ENCODE measurements at places on chromosomes 2 and 18.
A peak's percentile ranks its signal among the peaks of the same experiment; 100 is the strongest.

GRCh38 chr2:176130147-176130956 lies 847 bp downstream of the HOXD8 start:
- peak; percentile 75 for DNase-seq

DNA sequence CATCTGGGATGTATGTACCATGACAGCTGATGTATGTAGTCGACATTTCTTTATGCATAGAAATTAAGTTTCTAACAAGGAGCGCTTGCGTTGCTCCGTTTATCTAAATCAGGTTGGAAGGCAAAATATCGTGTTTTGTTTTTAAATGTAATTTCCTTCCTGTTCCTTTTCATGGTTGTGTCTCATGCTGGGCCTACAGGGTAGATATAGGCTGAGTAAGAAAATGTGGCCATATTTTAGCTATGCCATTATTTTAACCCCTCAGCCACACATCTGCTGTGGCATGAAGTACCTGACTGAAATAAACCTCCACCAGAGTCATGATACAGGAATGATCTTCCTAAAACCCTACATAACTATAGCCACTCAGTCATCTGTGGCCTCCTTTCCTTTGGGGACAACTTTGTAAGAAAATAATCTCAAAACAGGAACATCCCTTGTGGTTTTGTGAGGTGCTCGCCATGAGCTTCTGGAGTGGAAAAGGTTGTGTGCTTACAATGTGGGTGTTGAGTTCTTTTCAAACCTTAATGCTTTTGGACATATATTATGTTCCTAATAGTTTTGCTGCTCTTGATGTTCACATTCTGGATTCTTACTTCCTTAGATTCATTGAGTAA lies 214.3 kb downstream of the FAM210A start:
- no peak for DNase-seq

GRCh38 chr2:239400596-239401066 lies at the start of gene HDAC4:
TSS of gene HDAC4 (minus strand) at chr2:239401020. CDS start at chr2:239352699, 48,321 bp downstream.
- DNase-seq = no peak

GRCh38 chr2:241797441-241798080 lies 11.4 kb upstream of the NEU4 start:
- no peak for DNase-seq

- no peak for DNase-seq
Observed at GRCh38 chr2:239920693-239921365, 104.3 kb downstream of the NDUFA10 start.

- DNase-seq = peak; percentile 89
Observed at GRCh38 chr2:222298311-222299150, at the start of gene PAX3. TSS of gene PAX3 (minus strand) at chr2:222298998. CDS start at chr2:222298615, 383 bp downstream.

DNA sequence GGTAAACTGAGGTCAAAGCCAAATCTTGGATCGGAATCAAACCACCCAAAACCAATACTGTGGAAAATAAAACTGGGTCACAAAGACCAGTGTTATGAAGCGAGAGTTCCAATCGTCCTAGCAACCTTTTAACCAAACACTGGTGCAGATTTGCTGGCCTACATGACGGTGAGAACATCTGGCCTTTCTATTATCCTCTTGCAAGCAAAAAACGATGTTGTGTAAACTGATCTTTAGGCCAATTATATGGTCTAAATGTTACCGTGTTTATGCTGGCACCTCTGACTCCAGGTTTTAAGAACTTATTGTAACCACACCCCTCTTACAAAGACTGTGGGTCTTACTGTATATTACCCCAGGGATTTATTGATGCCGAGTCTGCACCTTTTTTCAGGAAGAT lies 145.9 kb downstream of the GFPT1 start:
- no peak for DNase-seq

DNA sequence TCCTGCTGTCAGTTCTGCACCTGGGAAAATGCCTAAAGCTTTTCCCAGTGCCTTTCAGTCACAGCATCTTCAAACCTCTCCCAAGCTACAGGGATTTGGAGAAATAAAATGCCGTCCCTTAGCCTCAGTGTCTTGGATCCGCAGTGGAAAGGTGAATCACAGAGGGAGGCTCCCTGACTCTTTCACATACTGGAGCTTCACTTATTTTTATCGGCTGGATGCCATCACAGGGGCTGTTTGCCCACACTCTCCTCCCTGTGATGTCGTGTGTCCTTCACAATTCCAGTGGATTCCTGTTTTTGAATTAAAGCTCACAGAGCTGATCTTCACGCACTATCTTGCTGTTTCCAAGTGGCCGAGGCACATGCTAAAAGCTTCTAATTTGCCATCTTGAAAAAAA lies 1303.1 kb upstream of the DDX18 start:
- no peak for DNase-seq

DNA sequence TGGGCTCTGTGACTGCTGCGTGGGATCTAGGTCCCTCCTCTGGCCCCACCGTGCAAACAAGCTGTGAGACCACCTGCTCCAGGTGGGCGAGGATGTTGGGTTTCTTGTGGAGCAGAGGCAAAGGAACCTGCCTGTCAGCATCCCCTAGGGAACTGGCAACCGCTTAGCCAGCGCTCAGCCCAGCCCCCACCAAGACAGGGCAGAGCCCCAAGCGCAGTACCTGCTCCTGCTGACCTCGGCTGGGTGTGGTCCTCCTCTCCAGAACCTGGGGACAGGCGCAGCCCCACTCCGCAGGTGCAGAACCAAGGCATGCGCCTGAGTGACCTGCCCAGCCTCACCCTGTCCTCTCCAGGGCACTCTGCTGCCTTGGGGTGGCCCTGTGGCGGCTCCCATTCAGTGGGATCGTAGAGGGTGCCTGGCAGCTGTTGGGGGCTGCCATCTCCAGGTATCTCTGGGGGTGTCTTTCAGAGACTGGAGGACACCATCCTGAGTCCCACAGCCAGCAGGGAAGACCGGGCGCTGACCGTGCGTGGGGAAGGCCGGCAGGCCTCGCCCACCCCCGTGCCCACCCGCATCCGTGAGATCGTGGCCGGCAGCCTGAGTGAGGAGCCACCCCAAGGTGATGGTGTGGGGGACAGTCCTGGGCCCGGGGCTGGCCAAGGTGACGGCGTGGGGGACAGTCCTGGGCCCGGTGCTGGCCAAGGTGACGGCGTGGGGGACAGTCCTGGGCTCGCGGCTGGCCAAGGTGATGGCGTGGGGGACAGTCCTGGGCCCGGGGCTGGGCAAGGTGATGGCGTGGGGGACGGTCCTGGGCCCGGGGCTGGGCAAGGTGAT lies 12.3 kb downstream of the CROCC2 start:
- peak; percentile 2 for DNase-seq

DNA sequence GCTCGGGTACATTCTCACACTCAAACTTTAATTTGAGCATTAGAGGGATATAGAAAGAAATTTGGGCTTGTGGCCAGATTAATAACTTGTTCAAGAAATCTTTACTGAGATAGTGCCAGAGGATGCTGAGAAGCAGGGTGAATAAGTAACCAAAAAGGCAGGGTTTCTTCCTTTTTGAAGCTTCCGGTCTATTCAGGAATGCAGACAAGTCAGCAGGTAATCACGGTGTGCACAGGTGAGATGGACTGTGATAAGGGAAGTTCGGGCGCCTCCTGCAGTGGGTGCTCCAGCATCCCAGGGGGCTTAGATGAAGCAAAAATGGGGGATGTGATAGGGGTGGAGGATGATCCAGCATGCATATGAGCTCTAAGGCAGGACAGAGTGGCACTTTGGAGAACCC lies 44.9 kb upstream of the CYP1B1 start:
- DNase-seq = no peak

Measured in Daoy (cell line).